ENCODE measurements at places on chromosomes 5 and 9.

- no peak for DNase-seq
Measured at GRCh38 chr5:91494447-91494996, 111.4 kb upstream of the ARRDC3 start.

DNA sequence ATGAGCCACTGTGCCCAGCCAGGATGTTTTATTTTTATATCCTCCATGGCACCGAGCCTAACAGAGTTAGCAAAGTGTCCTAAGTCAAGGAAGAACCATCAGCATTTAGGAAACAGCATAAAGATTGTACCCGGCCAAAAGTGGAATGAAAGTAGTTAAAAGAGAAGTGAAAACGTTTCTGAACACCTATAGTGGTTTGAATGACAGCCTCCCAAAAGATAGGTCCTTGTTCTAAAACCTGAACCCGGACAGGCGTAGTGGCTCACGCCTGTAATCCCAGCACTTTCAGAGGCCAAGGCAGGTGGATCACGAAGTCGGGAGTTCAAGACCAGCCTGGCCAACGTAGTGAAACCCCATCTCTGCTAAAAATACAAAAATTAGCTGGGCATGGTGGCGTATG, 37.4 kb downstream of the ZFAND5 start:
- DNase-seq = no peak

GRCh38 chr9:31740705-31741104, 643.7 kb upstream of the ACO1 start:
- DNase-seq = no peak

DNA sequence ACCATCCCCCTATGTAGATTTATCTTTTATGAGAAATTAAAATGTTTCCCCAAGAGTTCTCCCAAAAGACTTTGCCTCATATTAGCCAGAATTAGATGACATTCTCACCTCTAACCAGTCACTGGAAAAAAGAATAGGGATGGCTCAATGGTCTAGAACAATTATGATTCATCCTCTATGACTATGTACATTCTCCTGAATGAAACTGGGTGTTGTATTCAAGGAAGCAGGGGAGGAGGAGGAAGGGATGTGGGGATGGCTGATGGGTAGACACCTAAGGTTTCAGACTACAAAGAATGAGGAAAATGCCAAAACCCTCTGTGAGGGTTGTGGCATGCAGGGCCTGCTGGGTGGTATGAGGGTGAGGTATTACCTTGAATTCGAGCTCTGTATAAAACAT, 49.5 kb upstream of the BRINP1 start:
- DNase-seq = no peak

All from T-helper 2 cell (primary cell).